ENCODE measurements at places on chromosomes 3 and 15.

DNA sequence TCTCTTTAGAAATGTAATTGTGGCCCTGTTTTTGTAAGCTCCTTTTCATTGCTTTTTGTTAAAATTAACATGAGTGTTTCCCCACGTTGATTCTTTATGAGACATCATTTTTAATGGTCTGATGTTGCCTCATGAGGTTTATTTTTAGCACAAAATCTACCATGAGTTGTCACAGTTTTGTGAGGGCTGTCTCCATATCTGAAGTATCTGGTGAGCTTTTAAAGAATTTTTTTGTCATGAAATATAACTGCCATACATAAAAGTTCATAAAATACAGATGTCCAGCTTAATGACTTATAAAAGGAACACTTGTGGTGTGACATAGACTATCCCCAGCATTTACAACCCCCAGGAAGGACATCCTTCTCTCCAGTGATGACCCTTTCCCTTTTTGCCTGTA, 34.3 kb upstream of the CEMIP start:
- DNase-seq = no peak

DNA sequence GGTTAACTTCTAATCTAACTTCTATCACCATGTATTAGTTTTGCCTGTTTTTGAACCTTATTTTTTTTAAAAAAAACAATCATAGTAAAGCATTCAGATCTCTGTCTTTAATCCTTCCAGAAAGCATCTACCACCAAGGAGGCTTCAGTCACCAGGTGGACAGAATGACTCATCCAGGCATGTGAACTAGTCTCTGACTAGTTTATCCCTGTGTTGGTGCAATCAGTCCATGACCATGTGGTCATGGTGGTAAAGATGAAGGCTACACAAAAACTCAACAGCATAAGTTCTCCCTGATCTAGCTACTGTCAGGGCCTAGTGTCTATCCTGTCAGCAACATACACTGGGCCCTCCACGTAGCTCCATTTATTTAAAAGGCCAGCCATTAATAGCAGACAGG, 750.6 kb downstream of the AGBL1 start:
- no peak for DNase-seq

- no peak for DNase-seq
Measured at GRCh38 chr3:138184994-138185393, 2.1 kb upstream of the ARMC8 start.

- DNase-seq = no peak
Measured at GRCh38 chr3:134799393-134799792, 4.3 kb downstream of the EPHB1 start.

GRCh38 chr3:30539206-30539605, 67.2 kb upstream of the TGFBR2 start:
- DNase-seq = no peak

GRCh38 chr3:182937293-182938051, 42.9 kb downstream of the DCUN1D1 start:
- DNase-seq = no peak

DNA sequence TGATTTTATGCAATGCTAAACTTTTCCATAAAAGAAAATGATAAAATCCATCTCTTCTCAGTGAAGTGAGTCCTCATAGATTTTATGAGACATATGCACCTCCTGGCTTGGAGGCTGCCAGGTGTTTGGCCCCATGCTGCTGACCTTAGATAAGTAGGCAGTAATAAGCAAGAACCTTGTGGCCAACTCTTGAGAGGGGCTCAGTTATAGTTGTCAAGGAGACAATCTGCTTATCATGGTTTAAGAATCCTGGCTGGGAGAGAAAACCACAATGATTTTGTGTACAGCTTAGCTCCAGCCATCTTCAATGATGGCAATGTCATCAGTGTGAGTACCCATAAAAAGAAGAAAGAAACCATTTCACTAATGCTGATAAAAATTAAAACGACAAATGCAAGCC, 252.1 kb downstream of the CPNE4 start:
- no peak for DNase-seq

- DNase-seq = no peak
Measured at GRCh38 chr15:38242055-38242454, 10.6 kb upstream of the SPRED1 start.

DNA sequence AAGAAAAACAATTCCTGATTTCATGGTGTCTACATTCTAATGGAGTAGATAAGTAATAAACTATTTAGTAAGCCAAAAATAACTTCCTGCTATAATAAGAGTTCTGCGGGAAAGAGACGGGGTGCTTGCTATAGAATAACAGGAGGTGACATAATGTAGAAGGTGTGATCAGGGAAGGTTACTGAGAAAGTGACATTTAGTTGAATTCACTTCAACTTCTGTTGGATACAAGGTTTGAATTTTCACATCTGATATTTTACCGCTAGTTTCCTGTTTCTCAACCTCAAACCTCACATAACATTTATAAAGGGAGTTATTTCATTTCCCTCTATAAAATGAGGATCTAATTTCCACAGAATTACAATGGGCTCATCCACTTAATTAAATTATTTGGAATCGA, 102.3 kb upstream of the GBE1 start:
- DNase-seq = no peak

DNA sequence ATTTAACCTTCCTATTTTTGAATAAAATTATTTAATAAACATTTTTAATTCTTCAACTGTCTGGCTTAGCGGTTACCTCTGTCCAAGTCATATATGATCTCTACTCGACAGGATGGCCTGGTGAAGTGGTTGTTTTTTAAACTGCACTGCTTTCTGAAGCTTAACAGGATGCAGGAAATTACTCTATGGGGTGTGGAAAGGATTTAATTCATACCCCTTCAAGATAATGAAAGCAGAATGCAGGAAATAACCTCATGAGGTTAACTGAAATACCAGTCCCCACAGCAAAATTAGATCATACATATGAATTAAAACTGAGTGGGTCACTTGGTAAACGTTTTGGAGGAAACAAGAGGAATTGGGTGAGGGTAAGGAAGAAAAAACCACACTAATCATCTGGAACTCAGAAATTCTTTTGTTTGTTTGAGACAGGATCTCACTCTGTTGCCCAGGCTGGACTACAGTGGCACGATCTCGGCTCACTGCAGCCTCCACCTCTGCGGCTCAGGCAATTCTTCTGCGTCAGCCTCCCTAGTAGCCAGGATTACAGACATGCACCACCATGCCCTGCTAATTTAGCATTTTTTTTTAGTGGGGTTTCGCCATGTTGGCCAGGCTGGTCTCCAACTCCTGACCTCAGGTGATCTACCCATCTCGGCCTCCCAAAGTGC, 50.1 kb downstream of the LYSMD4 start:
- DNase-seq = no peak

GRCh38 chr3:99472385-99472784, 166.0 kb upstream of the COL8A1 start:
- DNase-seq = no peak

DNA sequence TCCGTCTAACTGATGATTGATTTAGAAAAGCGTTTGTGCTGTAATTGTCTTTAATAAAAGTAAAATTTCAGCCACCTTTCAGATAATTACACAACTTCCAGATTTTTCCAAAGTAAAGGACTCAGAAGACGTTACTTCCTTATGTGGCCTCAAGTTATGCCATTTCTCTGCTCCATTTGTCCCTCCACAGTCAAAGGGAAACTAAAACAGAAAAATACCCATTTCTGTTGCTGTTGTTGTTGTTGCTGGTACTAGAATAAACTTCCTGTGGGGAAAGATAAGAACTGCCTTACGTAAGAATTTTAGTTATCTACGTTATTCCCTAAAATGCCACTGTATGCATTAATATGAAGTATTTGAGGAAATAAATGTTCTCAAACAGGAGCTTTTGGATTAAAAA, 153.9 kb downstream of the P3H2 start:
- no peak for DNase-seq

DNA sequence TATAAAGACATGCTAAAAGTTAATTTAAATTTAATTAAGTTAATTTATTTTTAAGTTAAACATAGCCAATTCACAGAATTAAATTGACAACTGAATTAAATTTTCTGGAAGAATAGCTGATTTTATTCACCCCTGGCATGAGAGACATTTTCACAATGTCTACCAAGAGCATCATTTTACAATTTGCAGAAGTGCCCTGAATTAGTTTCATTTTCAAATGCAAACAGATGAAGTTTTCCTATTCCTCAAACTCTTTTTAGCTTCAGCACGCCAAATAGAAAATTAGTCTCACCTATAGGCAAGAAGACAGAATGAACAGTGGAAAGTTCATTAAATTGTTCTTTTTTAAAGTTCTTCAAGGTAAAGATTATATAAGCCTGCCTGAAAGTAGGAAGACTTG, 259.3 kb downstream of the ZBBX start:
- DNase-seq = no peak

GRCh38 chr3:88209356-88209755, 59.6 kb downstream of the C3orf38 start:
- DNase-seq = no peak

DNA sequence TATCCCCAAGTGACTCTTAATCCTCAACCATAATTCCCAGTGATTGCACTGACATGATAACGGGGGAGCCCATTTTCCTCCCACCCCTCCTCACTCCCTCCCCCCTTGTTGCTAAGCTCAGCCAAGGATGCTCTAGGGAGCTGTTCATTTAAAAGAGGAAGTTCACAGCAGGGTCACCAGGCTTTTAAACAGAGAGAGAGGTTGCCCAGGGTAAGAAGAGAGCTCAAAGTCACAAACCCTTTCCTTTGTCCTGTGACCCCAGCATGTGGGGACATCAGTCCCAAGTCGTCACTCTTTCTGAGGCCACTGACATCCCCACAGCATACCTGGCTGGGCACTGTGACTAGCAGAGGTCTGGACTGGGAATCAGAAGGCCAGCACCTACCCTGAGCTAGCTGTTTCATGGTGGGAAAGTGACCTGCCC, 144.1 kb downstream of the RORA start:
- peak; percentile 35 for DNase-seq
